ENCODE measurements at places on chromosomes 12 and 14. TPM values are rescaled to one million over a fixed set of nuclear protein-coding genes. Genes with fewer than 3 reads are reported as not detected.

WDHD1 gene
- total RNA-seq: 13.9 TPM

BICDL1 gene
- 56.4 TPM for total RNA-seq

MMP19 gene
- not detected for total RNA-seq

- DNase-seq: no peak
These were observed 1091.8 kb downstream of the AACS start for GRCh38 chr12:126156806-126157574.

GALNT9 gene
- 13.7 TPM for total RNA-seq

DNA sequence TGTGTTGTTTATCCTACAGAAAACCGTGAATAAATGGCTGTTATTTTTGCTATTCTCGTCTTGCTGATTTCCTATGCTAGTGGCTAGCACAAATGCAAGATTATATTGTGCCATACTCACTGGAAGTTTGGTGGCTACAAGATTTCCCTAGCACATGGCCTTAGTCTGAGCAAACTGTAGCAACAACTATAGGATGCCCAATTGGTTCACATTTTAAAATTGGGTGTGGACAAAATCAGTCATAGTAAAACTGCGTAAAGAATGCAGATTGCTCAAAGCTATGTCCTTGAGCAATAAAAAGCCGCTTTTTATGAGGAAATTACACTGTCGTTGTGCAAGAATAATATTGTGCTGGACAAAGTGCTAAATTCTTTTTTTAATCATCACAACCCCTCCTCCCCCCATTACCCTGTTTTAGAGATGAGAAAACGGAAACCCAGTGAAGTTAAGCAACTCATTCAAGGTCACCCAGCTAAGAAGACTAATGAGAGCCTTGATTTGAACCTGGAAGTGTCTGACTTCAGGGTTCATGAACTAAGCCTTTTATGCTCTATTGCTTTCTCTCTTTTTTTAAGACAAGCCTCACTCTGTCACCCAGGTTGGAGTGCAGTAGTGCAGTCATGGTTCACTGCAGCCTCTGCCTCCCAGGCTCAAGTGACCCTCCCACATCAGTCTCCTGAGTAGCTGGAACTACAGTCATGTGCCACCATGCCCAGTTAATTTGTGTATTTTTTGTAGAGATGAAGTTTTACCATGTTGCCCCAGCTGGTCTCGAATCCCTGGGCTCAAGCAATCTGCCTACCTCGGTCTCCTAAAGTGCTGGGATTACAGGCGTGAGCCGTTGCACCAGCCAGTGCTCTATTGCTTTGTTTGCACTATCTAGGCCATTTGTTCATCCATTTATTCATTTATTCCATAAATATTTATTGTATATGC, 73.6 kb downstream of the SRGAP1 start:
- peak; percentile 23 for DNase-seq

- DNase-seq: peak; percentile 69
These were observed 54.6 kb downstream of the NCOR2 start for GRCh38 chr12:124512667-124513296.

DNA sequence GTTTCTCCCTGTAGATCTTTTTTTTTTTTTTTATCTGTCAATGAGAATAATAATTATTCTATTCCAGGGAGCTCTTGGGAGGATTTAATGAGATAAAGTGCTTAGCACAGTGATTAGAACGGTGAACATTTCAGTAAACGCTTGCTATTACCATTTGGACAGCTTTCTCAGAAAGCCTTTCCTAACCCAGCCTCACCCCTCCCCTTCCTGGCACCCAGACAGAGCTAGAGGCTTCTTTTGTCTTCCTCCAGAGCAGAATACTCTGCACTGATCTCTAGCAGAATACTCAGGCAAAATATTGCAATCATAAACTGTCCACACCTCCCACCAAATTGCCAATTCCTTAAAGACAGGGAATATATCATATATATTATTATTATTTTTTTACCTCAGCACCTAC, 66.6 kb downstream of the ERGIC2 start:
- no peak for DNase-seq

- DNase-seq: no peak
These were observed 146.0 kb upstream of the PLEKHG7 start for GRCh38 chr12:92556637-92557421.

RPGRIP1 gene
- total RNA-seq: not detected

All from glutamatergic neuron (in vitro differentiated cells).